ENCODE measurements at places on chromosomes 4 and X.

DNA sequence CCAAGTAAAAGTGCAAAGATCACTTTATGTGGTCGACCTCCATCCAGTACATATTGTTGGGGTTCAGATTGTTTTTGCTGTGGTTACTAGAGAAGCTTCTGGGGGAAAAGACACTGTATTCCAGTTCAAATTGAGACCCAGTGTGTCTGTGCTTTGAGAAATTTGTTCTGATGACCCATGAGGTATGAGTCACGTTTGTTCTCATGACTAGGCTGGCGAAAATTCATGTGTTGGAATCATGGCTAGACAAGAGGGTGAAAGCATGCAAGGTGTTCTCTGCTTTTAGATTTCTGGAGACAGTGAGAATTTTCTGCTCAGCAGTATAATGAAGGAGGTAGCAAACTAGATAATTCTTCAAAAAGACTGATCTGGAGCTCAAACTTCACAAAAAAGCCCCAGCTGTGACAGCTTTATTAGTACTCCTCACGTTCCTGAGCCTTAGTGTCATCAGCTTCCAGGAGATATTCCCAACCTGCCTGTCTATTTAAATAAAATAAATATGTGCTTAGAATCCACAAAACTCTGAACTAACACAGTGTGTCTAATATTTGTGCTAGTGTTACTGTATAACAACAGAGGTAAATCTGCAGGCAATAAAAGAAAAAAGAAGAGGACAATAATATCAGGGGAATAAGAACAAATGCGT lies 24.4 kb upstream of the FAM47B start:
- no peak for DNase-seq

DNA sequence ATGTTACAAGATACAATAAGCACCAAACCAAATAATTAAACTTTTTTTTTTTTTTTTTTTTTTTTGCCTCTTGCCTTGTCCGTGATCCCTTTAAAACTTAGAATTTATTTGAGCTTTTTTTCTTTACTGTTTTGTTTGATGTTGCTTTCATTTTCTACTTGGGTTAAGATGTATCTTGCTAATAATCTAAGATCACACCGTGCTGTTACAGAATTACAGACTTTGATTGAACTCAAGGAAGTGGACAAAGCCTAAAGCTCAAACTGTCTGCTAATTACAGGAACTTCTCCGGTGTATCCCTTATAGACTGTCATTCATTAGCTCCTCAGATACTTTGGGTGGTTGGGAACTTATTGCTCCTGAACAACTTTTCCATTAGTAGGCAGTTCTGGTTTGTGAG lies 26.5 kb downstream of the STIM2 start:
- no peak for DNase-seq

GRCh38 chr4:128757712-128758111 lies 51.8 kb upstream of the JADE1 start:
- DNase-seq: peak; percentile 65

- no peak for DNase-seq
Observed at GRCh38 chrX:35826503-35826902, 28.4 kb downstream of the MAGEB16 start.

- peak; percentile 17 for DNase-seq
Observed at GRCh38 chr4:2484993-2485392, 16.1 kb downstream of the RNF4 start.
